ENCODE measurements at places on chromosomes 11 and 22.

DNA sequence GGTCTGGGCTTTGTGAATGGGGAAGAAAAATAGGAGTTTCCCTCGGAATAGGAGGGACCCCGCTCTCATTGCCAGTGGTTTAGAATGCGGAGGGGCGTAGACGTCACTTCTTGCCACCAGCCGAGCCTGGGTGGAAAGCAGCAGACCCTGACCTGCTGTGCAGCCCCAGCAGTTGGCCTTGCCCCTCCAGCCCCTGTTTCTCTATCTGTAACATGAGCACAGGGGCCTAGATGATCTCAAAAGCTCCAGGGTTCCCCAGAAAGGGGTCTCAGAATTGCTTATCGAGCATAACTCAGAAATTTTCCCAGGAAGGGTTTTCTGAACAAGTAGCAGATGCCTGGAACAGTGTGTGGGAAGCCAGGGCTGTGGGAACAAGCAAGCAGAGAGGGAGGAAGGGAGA lies 43.9 kb downstream of the C11orf91 start:
- no peak for DNase-seq

DNA sequence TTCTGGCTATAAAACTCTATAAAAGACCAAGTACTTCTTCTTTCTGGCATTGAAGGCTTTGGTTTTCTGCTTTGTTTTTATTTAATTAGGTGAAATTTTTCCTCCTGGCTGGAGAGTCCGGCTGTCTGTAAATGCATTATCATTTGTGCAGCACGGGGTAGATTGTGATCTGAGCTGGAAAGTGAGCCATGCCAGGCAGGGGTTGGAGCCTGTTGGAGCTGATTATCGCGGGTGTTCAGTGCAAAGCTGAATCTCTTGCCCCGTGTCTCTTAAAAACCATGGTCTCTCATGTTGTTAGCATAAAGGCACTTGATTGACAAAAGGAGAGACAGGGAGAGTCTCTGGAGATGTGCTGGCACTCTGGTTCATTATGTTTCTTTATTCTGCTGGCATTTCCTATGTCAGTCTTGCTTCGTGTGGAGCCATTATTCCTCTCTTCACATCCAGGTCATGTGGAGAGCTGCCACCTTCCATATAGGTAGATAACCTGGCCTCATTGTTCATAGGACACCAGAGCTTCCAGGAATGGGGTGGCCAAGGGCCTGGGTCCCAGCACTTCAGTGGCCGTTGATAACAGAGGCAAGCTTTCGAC lies 75.2 kb downstream of the LDLRAD3 start:
- DNase-seq = no peak

- peak; percentile 75 for DNase-seq
Observed at GRCh38 chr22:39559456-39560105, 11.0 kb upstream of the CACNA1I start.

- DNase-seq = no peak
Observed at GRCh38 chr11:27783701-27784355, 83.6 kb upstream of the BDNF start.

DNA sequence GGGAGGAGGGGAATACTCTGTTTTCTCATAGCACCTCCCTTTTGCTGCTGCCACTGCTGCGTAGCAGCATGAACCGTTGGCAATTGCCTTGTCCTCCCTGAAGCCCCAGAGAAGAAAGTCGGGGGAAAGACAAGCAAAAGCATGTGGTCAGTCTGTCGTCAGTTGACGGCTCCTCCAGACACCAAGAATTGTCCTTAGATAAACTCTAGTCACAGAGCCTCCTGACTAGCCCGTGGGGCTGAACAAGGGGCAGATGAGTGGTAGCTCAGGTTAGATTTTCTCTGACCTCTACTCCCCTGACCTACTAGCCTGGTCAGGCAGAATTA lies 126.4 kb upstream of the HSD17B12 start:
- no peak for DNase-seq

DNA sequence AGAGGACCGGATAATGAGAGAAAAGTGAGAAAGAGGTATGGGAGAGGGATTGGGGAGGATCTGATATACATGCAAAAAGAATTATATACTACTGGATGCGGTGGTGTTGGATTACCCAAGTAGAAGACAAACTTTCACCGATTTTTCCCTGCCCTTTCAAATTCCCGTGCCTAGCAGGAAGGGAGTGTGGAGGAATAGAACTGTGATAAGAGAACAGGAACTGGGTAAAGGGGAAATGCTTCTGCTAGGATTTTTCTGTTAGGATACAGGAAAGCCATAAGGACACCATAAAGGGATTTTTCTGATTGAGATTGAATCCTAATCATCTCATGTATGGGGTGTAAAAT lies 480 bp upstream of the MTMR2 start:
- DNase-seq = no peak
